ENCODE measurements at places on chromosomes 11 and 22.

DNA sequence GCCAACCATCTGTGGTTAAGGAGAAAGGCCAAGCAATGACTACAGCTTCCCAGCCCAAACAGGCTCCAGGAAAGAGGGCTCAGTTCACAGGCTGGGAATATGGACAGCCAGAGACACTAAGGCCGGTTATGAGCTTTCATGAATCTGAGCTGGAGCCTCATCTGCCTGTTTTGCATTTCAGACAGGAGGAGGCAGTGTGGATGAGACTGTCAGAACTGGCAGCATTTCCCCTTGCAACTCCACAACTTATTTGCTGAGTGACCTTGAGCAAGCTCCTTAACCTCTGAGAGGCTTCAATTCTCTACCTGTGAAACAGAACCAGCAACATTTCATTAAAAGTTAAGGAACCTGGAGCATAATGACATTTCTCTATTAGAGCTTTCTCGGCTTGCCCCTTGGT is 264.0 kb downstream of the ETS1 start:
- DNase-seq = no peak

- no peak for DNase-seq
Measured at GRCh38 chr11:120988603-120989002, 35.3 kb upstream of the TBCEL start.

GRCh38 chr11:15769203-15769602 is 587.1 kb downstream of the SOX6 start:
- no peak for DNase-seq

DNA sequence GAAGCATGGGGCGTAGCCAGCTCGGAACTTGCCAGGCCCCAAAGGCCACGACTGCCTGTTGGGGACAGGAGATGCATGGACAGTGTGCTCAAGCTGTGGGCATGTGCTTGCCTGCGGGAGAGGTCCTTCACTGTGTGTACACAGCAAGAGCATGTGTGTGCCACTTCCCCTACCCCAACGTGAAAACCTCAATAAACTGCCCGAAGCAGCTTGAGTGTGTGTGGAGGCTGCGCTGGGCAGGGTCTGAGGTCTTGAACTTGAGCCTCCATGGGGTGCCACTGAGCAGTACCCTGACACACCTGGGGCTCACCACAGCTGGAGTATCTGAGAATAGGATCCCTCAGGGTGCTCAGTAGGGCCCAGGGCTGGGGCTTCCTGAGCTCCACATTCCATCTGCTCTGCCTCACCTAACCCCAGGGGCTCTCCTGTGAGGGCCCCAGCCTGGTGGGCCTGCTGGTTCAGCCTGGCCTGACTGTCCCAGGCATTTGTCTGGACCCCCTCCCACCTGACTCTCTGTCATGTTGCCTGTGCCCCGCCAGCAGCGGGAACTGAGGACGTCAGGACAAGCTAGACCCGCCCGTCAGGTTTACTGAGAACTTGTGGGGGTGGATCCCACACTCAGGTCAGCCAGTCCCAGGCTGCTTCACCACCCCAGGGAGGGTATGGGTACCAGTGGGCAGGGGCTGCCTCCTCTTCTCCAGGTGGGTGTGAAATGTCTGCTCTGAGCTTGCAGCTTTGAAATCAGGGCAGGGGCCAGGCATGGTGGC is 3.2 kb downstream of the RASSF7 start:
- DNase-seq = no peak

DNA sequence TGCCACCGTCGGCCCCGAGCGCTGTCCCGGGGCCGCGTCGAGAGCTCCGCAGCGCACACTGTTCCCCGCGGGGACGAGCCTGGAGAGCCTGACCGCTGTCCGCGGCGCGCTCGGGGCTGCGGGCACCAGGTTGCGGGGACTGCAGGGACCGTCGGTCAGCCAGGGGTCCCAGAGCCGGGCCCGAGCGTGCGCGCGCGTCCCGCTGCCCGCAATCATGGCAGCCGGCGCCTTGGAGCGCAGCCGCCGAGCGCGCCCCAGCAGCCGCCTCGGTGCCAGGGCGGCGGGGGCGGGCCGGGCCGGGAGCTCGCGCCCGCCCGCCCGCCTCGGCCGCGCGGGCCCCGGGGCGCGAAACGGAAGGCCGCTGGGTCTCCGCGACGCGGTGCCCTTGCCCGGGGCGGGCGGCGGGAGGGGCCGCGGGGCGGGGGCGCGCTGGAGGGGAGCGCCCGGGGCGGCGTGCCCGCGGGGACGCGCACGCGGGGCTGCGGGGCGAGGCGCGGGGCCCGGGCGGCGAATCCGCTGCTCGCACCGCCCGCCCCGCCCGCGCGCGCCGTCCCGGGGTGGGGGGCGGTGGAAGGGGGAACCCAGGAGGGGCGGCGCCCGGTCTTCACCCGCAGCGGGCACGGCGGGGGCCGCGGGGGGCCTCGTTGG is 79.4 kb upstream of the PPARA start:
- DNase-seq = peak; percentile 70

- no peak for DNase-seq
Measured at GRCh38 chr11:507727-508515, 879 bp upstream of the RNH1 start.

DNA sequence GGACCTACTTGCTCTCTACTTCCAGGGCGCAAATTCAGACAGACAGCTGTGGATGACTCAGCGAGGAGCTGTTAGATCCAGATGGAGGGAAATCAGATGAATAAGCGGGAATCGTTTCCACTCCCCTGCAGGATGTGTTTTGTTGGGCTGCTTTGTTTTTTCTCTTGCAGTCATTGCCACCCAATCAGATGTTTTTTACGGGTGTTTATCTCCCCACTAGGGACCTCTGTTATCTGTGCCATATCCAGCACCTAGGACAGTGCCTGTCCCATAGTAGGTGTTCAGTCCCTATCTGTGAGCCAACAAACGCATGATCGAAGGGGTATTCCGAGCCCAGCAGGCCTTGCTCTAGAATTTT is 51.1 kb upstream of the PARVG start:
- no peak for DNase-seq

DNA sequence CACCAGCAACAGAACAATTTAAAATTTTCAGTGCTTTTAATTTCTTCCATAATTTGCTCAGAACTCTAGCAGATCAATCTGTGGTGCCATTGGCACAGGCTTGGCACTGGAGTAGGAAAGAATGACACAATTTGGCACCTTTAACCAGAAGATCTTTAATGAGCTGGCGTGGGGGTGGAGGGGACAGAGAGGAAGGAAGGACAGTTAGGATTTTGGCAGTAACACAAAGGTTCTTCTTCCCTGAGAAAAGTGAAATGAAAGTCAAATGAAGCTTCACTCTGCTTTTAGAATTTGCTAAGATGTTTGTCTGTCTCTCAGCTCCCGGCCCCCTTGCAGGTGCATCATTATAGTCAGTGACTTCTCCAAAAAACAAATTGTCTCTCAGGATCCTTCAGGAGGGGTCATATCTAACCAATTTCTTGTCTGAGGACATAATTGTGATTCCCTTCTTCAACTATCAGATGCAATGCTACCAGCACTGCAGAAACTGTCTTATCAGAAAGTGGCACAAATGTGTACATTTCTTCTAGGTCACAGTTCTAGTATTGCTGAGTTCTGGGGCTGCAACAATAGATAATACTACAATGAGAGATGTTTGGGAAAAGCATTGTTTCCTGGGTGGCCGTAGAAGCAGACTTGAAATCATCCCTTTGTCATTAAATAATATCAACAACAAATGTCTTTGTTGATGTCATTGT is 66.8 kb downstream of the CSTPP1 start:
- DNase-seq = peak; percentile 18

DNA sequence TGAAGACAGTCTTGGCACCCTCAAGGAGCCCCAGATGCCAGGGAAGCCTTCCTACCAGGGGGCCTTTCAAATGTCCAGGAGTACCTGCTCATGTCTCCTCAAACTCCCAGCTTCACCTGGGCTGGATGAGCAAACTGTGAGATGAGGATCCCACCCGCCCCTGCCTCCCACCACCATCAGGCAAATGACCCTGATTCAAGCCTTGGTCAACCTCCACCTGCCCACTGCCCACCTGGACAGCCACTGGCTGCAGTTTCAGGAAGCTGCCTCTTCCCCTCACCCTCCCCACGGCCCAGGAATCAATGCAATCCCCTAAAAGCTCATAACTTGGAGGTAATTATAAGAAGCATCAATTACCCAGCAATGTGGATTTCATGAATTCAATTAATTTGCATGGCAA is 122.7 kb downstream of the BUD13 start:
- DNase-seq = no peak

GRCh38 chr11:86014221-86014620 is 54.7 kb downstream of the PICALM start:
- DNase-seq = no peak

DNA sequence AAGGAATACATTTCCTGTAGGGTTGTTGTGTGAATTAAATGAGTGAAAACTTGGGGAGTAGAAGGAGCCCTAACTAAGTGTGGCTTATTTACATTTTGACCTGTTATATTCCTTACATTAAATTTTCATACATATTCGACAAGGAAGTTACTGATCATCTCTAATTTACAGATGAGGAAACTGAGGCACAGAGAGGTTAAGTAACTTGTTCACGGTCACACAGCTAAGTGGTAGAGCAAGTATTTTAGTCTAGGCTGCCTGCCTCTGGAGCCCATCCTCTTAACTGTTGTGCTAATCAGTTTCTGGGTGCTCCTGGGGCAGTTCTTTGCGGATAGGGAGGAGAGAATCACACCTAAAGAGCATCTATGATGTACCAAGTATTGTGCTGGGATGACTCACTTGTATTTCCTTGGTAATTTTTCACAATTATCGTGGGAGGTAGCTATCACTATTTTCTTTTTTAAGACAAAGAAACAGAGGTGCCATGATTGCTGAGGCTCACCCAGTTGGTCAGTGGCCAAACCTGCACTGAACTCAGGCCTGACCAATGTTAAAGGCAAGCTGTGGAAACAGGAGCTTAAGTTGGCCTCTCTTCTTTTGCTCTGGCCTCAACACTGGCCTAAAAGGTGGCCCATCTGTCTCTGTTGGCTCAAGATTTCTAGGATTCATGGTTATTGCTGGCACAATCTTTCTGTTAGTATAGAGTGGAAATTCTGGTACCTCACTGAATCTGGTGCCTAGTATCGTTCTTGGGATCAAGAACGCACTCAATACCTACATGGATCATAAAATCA is 2.9 kb upstream of the ELF5 start:
- DNase-seq = no peak

- DNase-seq = no peak
Measured at GRCh38 chr11:113789675-113790320, 10.2 kb downstream of the CLDN25 start.

DNA sequence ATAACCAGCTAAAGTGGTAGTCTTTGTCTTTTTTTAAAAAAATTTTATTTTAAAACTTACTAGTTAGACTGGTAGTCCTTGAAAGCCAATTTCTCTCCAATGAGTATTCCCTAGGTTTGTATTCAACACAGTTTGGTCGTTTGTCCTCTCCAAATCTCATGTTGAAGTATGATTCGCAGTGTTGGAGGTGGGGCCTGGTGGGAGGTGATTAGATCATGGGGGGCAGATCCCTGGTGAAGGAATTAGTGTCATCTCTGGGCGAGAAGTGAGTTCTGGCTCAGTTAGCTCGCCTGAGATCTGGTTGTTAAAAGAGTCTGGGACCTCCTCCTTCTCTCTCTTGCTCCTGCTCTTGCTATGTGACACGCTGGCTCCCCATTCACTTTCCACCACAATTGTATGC is 18.0 kb downstream of the FLI1 start:
- DNase-seq = no peak

GRCh38 chr22:48944433-48944750 is 883.3 kb downstream of the BRD1 start:
- DNase-seq = no peak

DNA sequence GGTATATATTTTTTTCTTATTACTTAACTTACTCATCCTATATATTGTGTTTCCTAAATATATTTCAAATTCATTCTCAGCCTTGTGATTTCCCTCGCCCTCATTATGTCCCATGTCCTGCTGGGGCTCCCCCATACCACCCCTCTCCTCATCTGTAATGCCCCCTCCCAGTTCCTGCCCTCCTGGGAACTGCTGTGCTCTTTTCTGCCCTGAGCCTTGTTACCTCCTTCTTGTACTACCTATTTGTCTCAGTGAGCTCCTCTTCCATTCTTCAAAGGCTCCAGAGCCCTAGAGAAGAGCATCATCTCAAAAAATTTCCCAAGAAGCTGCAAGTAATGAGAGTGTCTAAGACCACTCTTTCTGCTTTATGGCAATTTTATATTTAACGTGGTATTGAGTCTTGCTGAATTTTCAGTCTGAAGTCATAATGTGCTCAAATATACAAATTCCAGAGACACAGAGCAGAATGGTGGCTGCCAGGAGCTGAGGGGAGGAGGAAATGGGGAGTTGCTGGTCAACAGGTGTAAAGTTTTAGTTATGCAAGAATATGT is 66.5 kb upstream of the TOP3B start:
- DNase-seq = no peak

GRCh38 chr11:22554221-22554620 is 71.4 kb downstream of the FANCF start:
- DNase-seq = no peak

DNA sequence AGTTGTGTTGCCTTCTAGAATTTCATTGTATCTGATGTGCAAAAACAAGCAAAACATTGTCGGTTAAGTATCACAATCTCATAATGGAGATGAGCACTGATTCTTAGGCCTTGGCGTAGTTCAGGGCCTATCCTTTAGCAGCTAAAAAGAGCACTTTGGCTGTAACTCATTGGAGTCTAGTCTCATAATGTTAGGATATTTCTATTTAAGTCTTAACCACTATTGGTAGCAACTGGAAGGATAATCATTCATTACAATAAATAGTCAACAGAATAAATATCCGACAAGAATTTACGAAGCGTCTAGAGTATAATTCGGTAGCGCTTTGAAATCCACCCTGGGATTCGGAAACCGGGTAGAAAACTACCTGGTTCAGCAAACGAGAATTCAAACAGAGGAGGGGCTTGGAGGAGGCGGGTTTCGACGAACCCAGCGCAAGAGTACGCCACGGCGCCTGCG is 461 bp upstream of the EED start:
- peak; percentile 89 for DNase-seq

DNA sequence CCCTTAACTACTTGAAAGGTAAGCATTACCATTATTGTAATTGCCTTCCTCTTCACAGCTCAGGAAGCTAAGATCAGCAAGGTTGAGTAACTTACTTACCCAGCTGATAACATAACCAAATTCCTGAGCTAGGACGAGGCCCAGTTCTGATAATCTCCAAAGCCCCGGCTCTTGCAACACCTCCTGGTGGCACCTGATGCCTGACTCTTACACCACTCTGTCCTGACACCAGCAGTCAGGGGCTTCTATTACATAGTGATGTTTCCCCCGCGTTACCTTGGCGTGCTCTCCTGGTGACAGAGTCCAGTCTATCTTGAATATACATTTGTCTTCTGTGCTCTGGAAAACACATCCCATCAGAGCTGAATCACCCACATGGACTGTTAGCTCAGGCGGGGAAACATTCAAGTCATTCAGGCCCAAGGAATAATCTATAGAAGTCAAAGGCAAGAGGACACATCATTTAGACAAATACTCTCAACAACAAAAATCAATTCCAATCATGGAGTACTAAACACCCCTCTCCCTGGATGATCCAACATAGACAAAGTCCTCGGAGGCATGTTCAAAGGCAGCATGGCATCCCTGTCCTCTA is 12.6 kb downstream of the JAML start:
- DNase-seq = no peak

DNA sequence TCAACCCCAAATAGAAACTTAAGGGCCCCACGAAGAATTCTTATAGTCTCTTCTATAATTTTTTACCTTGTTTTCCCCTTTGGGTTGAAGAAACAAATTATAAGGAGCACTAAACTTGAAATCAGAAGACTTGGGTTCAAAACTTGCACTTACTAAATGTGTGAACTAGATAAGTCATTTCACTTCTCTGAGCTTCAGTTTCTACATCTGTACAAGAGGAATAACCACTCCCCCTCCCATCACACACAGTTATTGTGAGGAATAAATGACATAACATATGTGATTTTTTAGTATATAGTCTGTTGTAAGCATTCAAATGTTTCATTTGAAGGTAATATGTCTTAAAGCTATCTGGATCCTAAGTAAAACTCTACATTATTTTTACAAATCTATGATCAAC is 78.8 kb downstream of the LIF start:
- DNase-seq = no peak

Data from stimulated activated CD4-positive, alpha-beta T cell treated with anti-CD3 and anti-CD28 coated beads, Interleukin-2, amount 100 ng/mL, for 24 hours (primary cell).